ENCODE measurements at places on chromosomes 6 and 20. TPM values are rescaled to one million over a fixed set of nuclear protein-coding genes. Genes with fewer than 3 reads are reported as not detected.

Gene RRAGD
- 15.8 TPM for total RNA-seq

- H3K4me1 ChIP-seq = no peaks in the 10 kb centered on the region
- DNase-seq = no peak
- H3K27ac ChIP-seq = no peak overlapping the region
- no peaks in the 10 kb centered on the region for H3K36me3 ChIP-seq
- no peaks in the 10 kb centered on the region for H3K27me3 ChIP-seq
- no peak overlapping the region for H3K4me3 ChIP-seq
These were observed 663.9 kb upstream of the DEFB115 start for GRCh38 chr20:30593572-30593971.

Gene RBPJL
- total RNA-seq = not detected

Gene PRKN
- 0.82 TPM for total RNA-seq

- H3K36me3 ChIP-seq = no peaks in the 10 kb centered on the region
- no peak overlapping the region for H3K4me3 ChIP-seq
- H3K27ac ChIP-seq = no peak overlapping the region
These were observed 94.2 kb downstream of the TBC1D7 start for GRCh38 chr6:13234130-13234529.

DNA sequence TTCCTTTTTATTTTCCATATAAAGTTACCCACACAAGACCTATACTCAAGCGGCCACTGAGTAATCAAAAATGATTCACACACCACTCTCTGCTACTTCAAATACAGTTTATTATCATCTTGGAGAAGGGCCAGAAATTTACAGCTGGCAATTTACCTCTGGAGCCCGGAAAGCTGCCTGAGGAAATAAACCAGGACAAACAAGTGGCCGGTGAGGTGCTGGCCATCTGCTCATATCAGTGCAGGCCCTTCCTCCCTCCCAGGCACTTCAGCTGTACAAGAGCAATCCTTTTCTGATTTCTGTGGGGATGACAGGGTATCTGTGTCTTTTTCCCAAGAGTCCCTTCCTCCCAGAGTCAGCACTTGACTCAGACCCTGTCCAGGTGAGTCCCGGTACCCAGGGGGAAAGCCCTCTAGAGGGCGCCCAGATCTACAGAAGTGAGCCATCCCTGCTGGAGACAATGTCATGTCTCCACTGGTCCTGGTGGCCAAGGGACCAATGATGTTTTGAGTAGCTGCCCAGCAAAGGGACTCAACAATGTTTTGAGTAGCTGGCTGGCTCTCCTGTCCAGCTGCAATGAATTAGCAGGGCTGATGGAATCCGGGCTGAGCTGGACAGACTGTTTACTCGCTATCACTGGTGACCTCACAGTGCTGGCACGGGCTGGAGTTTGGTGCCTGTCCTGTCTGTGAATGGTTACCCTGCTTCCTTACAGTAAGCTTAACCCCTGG, 23.6 kb downstream of the LRP11 start:
- DNase-seq = peak; percentile 71
- H3K4me3 ChIP-seq = no peak overlapping the region
- H3K27ac ChIP-seq = no peak overlapping the region
- H3K27me3 ChIP-seq = no peaks in the 10 kb centered on the region
- H3K36me3 ChIP-seq = no peaks in the 10 kb centered on the region

Gene IMPG1
- total RNA-seq = not detected

GRCh38 chr20:4811257-4811656, 89.5 kb downstream of the PRND start:
- H3K36me3 ChIP-seq = peaks cover 24% of the 10 kb centered on the region
- no peaks in the 10 kb centered on the region for H3K27me3 ChIP-seq
- DNase-seq = no peak
- no peak overlapping the region for H3K4me3 ChIP-seq

DNA sequence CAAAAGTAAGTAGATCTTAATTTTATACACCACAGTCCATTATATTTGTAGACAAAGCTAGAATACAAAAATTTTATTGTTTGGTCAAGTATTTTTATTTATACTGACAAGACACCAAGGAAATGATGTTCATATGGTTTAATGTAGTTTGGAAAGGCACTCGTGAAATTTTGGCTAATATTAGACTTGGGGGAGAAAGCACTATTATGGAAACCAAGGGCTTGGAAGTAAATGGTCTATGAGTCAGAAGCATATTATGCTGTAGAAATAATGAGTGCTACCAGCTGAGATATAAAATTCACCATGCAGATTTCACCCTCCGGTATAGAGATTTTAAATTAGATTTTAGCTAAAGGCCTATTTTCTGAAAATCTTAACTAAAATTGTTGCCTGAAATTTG, 233.6 kb downstream of the KCNQ5 start:
- no peaks in the 10 kb centered on the region for H3K27me3 ChIP-seq
- H3K4me3 ChIP-seq = no peak overlapping the region
- no peaks in the 10 kb centered on the region for H3K4me1 ChIP-seq
- no peaks in the 10 kb centered on the region for H3K36me3 ChIP-seq
- DNase-seq = no peak

- no peak overlapping the region for H3K27ac ChIP-seq
- peaks cover 10% of the 10 kb centered on the region for H3K27me3 ChIP-seq
- H3K4me1 ChIP-seq = no peaks in the 10 kb centered on the region
- no peak overlapping the region for H3K4me3 ChIP-seq
- no peak for DNase-seq
- H3K36me3 ChIP-seq = no peaks in the 10 kb centered on the region
These were observed 16.7 kb downstream of the CALHM5 start for GRCh38 chr6:116528133-116528532.

DNA sequence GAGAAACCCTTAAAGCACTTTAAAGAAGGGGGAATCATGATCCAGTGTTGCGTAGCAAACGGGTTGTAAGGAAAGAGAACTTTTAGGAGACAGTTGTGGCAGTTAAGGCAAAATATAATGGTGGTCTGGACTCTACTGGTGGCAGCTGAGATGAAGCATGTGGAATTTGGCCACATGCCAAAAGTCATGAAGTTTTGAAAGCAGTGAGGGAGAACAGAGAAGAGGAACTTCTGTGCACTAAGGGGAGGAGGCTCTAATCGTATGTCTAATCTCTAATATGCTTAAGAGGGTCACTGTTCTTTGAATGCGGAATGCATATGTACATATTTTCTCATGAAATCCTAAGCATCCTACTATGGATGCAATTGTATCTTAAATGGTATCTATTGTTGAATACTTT, 91.5 kb downstream of the RIMS1 start:
- no peak for DNase-seq
- no peaks in the 10 kb centered on the region for H3K36me3 ChIP-seq
- no peak overlapping the region for H3K27ac ChIP-seq
- no peaks in the 10 kb centered on the region for H3K4me1 ChIP-seq
- no peaks in the 10 kb centered on the region for H3K27me3 ChIP-seq

GRCh38 chr20:64133951-64134407, 26.6 kb upstream of the NPBWR2 start:
- H3K4me1 ChIP-seq = no peaks in the 10 kb centered on the region
- no peak overlapping the region for H3K27ac ChIP-seq
- no peak for DNase-seq
- H3K27me3 ChIP-seq = peaks cover 4% of the 10 kb centered on the region

Gene ARFGEF3
- total RNA-seq = 0.85 TPM

Gene CALHM4
- not detected for total RNA-seq

- peaks cover 53% of the 10 kb centered on the region for H3K27me3 ChIP-seq
- H3K4me3 ChIP-seq = peak overlapping the region; percentile 25
- peak; percentile 72 for DNase-seq
- peaks cover 7% of the 10 kb centered on the region for H3K4me1 ChIP-seq
- no peak overlapping the region for H3K27ac ChIP-seq
These were observed 66.7 kb downstream of the RPP21 start for GRCh38 chr6:30411515-30412207.

- no peak overlapping the region for H3K4me3 ChIP-seq
- DNase-seq = peak; percentile 68
- peak overlapping the region; percentile 58 for H3K27ac ChIP-seq
- peaks cover 17% of the 10 kb centered on the region for H3K4me1 ChIP-seq
- no peaks in the 10 kb centered on the region for H3K36me3 ChIP-seq
- H3K27me3 ChIP-seq = no peaks in the 10 kb centered on the region
These were observed 126.0 kb downstream of the RNASET2 start for GRCh38 chr6:166830185-166830890.

DNA sequence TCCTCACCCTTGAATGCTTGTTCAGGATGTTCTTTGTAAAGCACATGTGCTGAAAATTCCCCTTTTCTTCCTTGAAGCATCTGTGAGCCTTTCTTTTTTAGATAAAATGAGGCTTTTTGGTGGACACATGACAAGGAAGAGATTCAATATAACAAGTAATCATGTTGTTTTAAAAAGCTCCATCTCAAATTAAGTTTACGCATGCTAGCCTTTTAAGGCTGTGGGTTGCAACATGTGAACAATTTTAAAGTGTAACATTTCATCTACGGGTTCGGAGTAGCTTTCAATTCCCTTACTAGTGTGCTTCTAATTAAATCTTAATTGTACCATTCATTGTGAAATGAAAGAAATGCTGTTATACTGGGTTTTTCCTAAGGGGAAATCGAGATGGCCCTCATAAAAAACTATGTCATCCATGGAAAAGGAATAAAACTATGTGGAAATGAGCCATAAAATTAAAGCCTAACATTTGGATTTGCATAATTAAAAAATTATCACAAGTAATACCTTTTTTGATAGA, 19.3 kb upstream of the OSTM1 start:
- H3K27ac ChIP-seq = no peak overlapping the region
- no peaks in the 10 kb centered on the region for H3K4me1 ChIP-seq
- H3K36me3 ChIP-seq = no peaks in the 10 kb centered on the region
- DNase-seq = no peak

Gene ZFP57
- total RNA-seq = not detected

DNA sequence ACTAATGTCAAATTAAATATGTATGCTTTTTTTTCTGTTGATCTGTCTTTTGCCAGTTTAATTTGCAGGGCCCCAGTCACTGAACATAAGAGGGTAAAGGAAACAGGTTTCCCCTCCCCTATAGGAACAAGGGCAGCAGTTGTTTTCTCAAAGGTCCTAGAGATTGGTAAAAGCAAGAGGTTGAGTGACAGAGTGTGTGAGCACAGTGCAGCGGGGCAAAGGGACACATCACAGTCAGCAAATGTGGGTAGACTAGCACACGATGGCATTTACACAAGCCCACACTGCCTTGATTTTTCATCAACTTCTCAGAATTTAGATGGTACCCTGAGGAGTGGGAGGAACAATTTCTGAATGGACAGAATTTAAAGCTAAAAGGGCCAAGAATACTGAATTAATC, 138.7 kb upstream of the MYLIP start:
- H3K36me3 ChIP-seq = no peaks in the 10 kb centered on the region
- no peak overlapping the region for H3K27ac ChIP-seq
- H3K4me3 ChIP-seq = no peak overlapping the region
- H3K27me3 ChIP-seq = peaks cover 2% of the 10 kb centered on the region

DNA sequence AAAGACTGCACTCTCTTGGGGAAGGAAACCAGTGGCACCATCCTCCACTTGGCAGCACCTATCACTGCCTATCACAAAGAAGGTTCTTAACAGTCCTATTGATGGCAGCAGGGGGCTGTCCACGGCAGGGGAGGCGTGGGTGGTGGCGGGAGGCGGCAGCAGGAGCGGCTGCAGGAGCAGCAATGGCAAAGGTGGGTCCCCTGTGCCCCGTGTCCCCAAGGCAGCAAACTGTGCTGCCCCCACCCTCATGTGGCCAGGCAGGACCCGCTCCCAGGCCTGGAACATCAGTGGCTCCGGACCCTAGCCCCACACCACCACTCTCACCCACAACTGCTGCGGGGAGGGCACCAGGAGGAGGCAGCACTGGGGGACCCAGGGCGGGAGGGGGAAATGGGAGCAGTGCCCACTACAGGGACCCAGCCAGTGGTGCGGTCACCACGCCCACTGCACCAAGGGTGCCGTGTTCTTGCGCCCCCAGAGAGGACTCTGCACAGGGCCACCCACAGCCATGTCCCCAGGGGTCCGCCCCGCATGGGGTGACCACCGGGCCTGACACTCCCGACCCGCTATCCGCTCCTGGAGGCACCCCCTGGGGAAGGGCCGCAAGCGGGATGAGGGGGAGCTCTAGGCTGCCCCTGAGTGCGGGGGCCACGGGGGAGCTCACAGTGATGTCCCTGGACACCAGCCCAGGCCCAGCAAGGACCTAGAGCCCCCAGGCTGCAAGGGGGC, 54.6 kb downstream of the GMDS start:
- H3K36me3 ChIP-seq = peaks cover 3% of the 10 kb centered on the region
- H3K4me3 ChIP-seq = no peak overlapping the region
- H3K27me3 ChIP-seq = peaks cover 12% of the 10 kb centered on the region

DNA sequence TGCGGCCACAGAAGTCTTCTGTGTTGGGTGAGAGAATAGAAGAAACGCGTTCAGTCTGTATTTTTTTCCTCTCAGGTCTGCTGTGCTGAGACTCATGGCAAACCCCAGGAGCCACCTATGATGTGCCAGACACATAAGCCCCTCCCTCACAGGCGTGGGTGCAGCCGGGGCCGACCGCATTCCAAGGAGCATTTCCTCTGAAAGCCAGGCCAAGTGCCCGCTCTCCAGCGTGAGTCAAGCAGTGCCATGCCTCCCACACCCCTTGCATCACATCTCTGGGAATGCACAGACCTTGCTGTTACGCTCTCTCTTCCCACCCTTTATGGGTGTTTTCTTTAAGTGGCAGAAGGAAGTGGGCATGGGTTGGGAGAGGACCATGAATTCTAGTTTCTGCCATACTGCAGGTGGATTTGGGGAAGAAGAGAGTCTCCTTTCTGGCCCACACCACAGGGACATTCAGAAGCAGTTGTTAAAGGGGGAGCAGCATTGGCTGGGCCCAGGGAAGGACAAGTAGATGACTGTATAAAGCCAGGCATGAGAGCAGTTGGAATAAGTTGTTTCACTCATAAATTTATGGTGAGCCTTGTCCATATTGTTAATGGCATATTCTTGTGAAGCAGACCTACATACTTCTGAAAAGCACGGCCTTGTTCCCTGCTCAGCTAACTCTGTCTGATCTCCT, 37.1 kb upstream of the TFAP2A start:
- no peak overlapping the region for H3K4me3 ChIP-seq
- H3K27me3 ChIP-seq = peaks cover 8% of the 10 kb centered on the region
- H3K36me3 ChIP-seq = no peaks in the 10 kb centered on the region
- no peak for DNase-seq
- H3K27ac ChIP-seq = no peak overlapping the region

GRCh38 chr20:22577515-22578220, 6.7 kb downstream of the FOXA2 start:
- no peak overlapping the region for H3K4me3 ChIP-seq
- no peaks in the 10 kb centered on the region for H3K4me1 ChIP-seq
- H3K27ac ChIP-seq = no peak overlapping the region
- peaks cover 64% of the 10 kb centered on the region for H3K27me3 ChIP-seq
- peaks cover 1% of the 10 kb centered on the region for H3K36me3 ChIP-seq
